ENCODE measurements at places on chromosomes 2 and 18. TPM values are rescaled to one million over a fixed set of nuclear protein-coding genes. Genes with fewer than 3 reads are reported as not detected.

DNA sequence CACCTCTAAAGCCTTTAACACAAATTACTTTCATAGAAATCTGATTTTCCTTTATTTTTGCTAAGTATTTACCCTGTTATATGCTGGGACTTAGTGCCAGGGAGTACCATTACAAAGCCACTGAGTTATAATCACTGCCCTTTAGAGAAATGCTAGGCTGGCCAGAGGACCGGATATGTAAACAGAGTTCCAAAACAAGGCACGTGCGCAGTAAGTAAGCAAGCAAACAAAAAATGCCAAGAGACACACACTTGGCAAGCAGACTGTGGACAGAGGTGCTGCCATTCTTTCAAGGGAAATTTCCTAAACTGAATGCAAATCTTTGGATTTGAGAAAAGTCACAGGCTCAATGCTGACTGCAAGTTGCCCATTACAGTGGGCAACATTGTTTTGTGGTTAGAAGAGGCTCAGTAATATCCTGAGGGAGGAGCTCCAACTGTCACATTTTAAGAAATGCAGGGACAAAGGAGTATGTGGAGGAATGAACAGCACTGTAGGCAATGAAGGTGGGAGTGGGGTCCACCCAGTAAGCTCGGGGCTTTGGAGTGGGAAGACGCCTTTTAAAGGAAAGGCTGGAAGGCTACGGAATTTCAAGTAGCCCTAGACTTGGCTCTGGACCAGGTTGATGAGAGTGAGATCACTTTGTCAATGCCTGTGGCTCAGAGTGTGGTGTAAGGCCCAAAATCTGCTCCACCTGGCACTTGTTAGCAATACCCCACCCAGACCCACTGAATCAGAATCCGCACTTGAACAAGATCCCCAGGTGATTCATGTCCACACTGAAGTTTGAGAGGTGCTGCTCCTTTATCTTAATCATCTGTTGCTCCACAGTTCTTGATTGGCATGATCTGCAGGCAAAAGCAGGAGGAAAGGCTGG lies 2.1 kb upstream of the PARD6G start:
- H3K4me1 ChIP-seq, result peaks cover 7% of the 10 kb centered on the region
- no peak overlapping the region for H3K27ac ChIP-seq
- peaks cover 7% of the 10 kb centered on the region for H3K27me3 ChIP-seq
- DNase-seq, result peak; percentile 31
- no peaks in the 10 kb centered on the region for H3K36me3 ChIP-seq

WDR43 gene
- 66.9 TPM for total RNA-seq

GRCh38 chr2:141341444-141341843 lies 789.4 kb downstream of the LRP1B start:
- H3K4me1 ChIP-seq, result peaks cover 7% of the 10 kb centered on the region
- DNase-seq, result no peak
- H3K27ac ChIP-seq, result no peak overlapping the region
- H3K36me3 ChIP-seq, result no peaks in the 10 kb centered on the region

DNA sequence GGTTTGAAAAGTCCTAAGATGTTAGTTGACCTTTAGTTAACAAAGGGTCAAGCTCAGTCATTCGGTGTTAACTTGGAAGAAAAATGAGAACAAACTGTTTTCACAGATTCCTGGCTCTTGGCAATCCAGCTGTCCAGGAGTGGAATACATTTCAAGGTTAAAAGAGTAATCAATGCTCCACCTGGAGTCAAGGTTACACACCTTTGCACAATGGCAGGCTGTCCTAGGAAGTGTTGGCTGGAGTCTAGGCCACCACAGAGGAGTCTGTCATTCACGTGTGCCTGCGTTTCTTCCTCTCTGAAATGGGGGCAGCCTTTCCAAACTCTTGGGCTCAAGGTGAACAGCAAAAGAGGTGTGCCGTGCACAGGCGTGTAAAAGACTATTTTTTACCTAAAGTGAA lies 6.3 kb upstream of the ID2 start:
- H3K36me3 ChIP-seq, result peaks cover 15% of the 10 kb centered on the region
- peak overlapping the region; percentile 98 for H3K27ac ChIP-seq
- H3K4me1 ChIP-seq, result peaks cover 26% of the 10 kb centered on the region
- peaks cover 3% of the 10 kb centered on the region for H3K27me3 ChIP-seq

PROKR1 gene
- total RNA-seq, result 0.10 TPM

DNA sequence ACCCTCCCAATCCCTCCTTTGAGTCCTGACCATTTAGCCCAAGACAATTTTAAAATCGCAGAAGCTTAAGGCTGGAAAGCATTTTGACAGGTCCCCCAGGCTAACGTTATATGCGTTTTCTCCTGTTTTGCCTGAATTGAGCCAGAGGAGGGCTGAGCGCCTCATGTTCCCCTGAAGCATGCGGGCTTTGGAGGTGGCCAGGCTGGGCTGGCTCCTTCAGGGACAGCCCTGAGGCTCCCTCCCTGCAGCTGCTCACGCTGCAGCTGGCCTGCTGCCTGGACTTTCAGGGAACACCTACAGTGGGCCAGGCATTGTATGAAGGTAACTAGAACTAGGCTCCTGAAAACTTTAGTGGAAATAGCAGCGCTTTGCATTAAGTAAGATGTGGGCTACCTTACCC lies 179.2 kb downstream of the ACKR3 start:
- H3K4me1 ChIP-seq, result peaks cover 61% of the 10 kb centered on the region
- peak overlapping the region; percentile 28 for H3K4me3 ChIP-seq
- H3K27ac ChIP-seq, result peak overlapping the region; percentile 82
- no peak for DNase-seq
- H3K36me3 ChIP-seq, result no peaks in the 10 kb centered on the region
- peaks cover 12% of the 10 kb centered on the region for H3K27me3 ChIP-seq

COL4A3 gene
- 0.19 TPM for total RNA-seq

- no peak for DNase-seq
- H3K4me3 ChIP-seq, result no peak overlapping the region
- no peaks in the 10 kb centered on the region for H3K4me1 ChIP-seq
- H3K27ac ChIP-seq, result no peak overlapping the region
Observed at GRCh38 chr18:46562674-46563192, 94.3 kb downstream of the LOXHD1 start.

DNA sequence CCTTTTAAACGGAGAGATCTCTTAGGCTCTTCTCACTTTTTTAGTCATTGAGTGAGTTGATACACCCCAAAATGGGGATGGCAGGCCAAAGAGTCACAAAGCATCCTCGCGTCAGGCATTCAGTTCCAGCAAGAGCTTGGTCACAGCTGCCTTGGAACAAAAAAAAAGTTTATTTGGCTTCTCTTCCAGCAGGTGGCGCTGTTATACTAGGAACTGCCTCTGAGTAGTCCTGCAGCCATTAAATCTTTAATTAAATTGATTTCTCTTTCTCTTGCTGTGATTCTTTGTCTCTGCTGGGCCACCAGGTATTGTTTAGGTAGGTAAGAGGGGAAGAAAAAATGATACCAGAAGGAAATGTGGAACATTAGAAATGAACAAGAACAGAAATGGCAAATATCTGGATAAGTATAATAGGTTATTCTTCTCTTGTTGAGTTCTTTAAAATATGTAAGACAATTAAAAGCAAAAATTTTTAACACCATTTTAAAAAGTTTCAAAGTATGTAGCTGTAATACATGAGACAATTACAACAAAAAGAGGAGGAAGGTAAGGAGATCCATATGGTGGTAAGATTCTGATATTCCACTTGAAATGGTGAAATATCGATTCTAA lies 175.1 kb downstream of the GALNT1 start:
- H3K4me1 ChIP-seq, result no peaks in the 10 kb centered on the region
- no peak overlapping the region for H3K4me3 ChIP-seq
- H3K27me3 ChIP-seq, result peaks cover 16% of the 10 kb centered on the region
- H3K27ac ChIP-seq, result no peak overlapping the region
